ENCODE measurements at places on chromosomes 12 and 14. TPM values are rescaled to one million over a fixed set of nuclear protein-coding genes. Genes with fewer than 3 reads are reported as not detected.

GRCh38 chr12:64733857-64734256, 25.3 kb downstream of the GNS start:
- no peak overlapping the region for H3K27ac ChIP-seq
- no peak overlapping the region for H3K4me3 ChIP-seq
- peaks cover 44% of the 10 kb centered on the region for H3K36me3 ChIP-seq
- peaks cover 16% of the 10 kb centered on the region for H3K4me1 ChIP-seq
- H3K27me3 ChIP-seq: no peaks in the 10 kb centered on the region

DNA sequence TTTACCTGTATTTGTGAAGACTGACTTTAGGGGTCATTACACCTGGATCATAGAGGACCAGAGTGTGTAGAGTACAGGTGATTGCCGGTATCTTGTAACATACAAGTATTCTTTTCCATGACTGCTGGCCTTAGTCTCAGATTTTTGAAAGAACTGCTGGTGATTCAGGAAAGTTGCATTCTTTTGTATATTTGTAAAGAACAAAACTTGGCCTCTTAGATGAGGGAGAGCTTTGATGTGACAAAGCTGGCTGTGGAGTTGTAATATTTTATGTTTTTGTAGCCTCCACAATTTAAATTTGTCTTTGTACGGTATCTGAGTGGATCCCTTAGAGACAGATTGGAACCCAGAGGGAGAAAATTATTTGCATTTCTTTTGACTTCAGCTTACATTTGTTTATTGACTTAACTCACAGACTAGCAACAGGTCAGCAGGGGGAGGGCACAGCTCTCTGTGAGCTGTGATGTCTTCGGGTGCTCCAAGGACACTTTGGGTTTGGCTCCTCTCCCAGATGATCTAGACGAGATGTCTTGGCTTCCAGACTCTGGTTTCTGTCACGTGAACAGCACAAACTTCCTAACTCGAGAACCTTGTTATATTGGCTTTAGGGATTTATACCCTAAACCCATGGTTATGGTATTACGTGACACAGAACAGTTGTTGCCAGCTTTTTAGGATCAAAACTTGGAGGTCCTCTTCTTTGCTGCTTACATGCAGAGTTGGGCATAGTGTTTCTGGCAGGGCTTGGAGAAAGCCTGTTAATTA, 65.9 kb downstream of the DAAM1 start:
- DNase-seq: no peak
- H3K4me3 ChIP-seq: no peak overlapping the region
- H3K36me3 ChIP-seq: no peaks in the 10 kb centered on the region
- H3K27ac ChIP-seq: no peak overlapping the region

- no peak overlapping the region for H3K4me3 ChIP-seq
- no peak overlapping the region for H3K27ac ChIP-seq
- no peaks in the 10 kb centered on the region for H3K27me3 ChIP-seq
- no peak for DNase-seq
- no peaks in the 10 kb centered on the region for H3K4me1 ChIP-seq
These were observed 26.0 kb upstream of the RIMBP2 start for GRCh38 chr12:130742112-130742511.

DNA sequence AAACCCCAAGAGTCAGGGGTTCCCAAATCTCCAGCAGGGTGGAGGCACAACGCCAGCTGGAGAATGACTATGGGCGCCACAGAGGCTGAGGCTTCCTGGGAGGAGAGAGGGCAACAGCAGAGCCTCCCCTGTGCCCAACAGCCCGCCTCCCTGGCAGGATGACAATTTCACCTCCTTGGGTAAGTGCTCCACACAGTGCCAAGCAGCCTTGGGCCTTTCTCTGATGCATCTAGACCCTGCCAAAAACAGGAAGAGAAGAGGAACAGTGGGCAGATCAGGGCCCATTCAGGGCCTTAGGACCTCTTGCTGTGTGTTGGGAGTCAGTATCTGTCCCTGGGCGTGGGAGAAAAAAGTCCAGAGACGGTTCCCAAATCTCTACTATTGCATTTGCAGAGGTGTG, 5.0 kb upstream of the OR10P1 start:
- H3K27me3 ChIP-seq: no peaks in the 10 kb centered on the region
- H3K4me1 ChIP-seq: no peaks in the 10 kb centered on the region
- H3K36me3 ChIP-seq: no peaks in the 10 kb centered on the region
- no peak for DNase-seq
- no peak overlapping the region for H3K4me3 ChIP-seq

GRCh38 chr14:51336734-51337133, 96.7 kb downstream of the TMX1 start:
- H3K36me3 ChIP-seq: no peaks in the 10 kb centered on the region
- H3K27me3 ChIP-seq: no peaks in the 10 kb centered on the region
- DNase-seq: no peak
- no peak overlapping the region for H3K4me3 ChIP-seq
- H3K27ac ChIP-seq: no peak overlapping the region

DNA sequence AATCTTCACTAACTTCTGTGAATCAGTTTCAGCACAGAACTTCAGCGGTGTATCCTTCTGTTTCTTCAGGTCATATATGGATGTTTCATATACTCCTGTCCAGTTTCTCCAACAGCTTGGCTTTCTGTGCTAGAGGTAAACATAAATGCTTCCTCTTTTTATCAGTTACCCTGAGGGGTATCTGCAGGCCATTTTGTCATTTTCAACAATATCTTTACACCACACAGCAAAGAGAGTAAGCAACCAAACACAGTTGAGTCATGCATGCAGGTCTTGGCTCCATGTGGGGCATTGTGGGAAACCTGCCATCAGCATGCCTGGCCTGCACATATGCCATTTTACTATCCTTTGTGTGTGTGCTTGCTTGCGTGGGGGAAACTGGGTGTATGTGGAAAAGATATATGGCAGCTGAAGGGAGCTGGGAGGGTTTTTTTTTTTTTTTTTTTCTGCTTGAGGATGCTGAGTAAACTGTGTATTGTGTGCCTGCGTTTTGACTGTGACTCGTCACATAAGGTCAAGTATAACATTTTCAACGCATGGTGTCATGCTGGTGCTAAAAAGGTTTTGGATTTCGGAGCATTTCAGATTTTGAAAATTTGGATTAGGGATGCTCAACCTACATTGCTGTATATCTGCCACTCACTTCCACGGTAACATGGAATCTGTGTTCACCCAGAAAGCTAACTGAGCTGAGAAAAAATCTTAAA, 56.1 kb upstream of the YARS2 start:
- H3K4me1 ChIP-seq: no peaks in the 10 kb centered on the region
- no peak overlapping the region for H3K27ac ChIP-seq
- DNase-seq: no peak
- H3K4me3 ChIP-seq: no peak overlapping the region

AQP2 gene
- total RNA-seq: not detected

AICDA gene
- total RNA-seq: not detected

SYT1 gene
- total RNA-seq: not detected

Data from natural killer cell (primary cell).